ENCODE measurements at places on chromosomes 3 and 15. TPM values are rescaled to one million over a fixed set of nuclear protein-coding genes. Genes with fewer than 3 reads are reported as not detected.

Gene VGLL3
- 0.22 TPM for total RNA-seq

Gene NOX5
- not detected for total RNA-seq

Gene MCTP2
- total RNA-seq = 2.8 TPM

Gene SOX14
- not detected for total RNA-seq

Gene GOLGA6D
- total RNA-seq = not detected

Gene LSAMP
- total RNA-seq = not detected

Gene GPR15
- total RNA-seq = not detected

Gene LRRIQ4
- not detected for total RNA-seq

Gene HYKK
- total RNA-seq = 1.1 TPM

Gene AGBL1
- not detected for total RNA-seq

Gene SLC28A1
- total RNA-seq = not detected

Gene LIPH
- not detected for total RNA-seq

Gene TMEM158
- total RNA-seq = 0.87 TPM

Gene SEMA3B
- 0.60 TPM for total RNA-seq

Measured in lung microvascular endothelial cell (primary cell).